ENCODE measurements at places on chromosomes 3 and 15. TPM values are rescaled to one million over a fixed set of nuclear protein-coding genes. Genes with fewer than 3 reads are reported as not detected.

LYZL4 gene
- not detected for polyA plus RNA-seq

TYRO3 gene
- polyA plus RNA-seq: 32.1 TPM

FGD5 gene
- polyA plus RNA-seq: 7.4 TPM

GOLGA8J gene
- polyA plus RNA-seq: not detected

NPTN gene
- 56.3 TPM for polyA plus RNA-seq

CCRL2 gene
- polyA plus RNA-seq: not detected

EAF2 gene
- 14.7 TPM for polyA plus RNA-seq

KLF15 gene
- 3.3 TPM for polyA plus RNA-seq

Measured in GM23338 (cell line).